ENCODE measurements at places on chromosomes 5 and 9.

GRCh38 chr5:120517607-120518252 is 53.6 kb downstream of the PRR16 start:
- DNase-seq, result no peak

GRCh38 chr5:57717555-57717954 is 234.9 kb upstream of the ACTBL2 start:
- DNase-seq, result no peak

DNA sequence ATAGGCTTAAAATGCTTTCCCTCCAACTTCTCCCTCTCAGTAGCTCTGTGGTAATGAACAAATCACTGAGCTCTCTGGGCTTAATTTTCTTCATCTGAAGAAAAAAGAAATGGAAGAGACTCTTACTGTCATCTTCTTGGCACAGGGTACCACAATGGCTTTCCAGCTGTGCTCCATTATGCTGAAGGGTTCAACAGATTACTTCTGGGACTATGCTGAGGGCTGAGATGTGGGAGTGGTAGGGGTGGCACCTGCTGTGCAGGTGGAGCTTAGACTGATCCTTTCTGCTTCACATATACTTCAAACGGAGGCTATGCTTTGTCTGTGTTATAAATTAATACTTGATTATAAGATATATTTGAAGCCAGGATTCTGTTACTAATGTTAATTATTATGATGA is 840.2 kb upstream of the C9orf72 start:
- DNase-seq, result no peak

DNA sequence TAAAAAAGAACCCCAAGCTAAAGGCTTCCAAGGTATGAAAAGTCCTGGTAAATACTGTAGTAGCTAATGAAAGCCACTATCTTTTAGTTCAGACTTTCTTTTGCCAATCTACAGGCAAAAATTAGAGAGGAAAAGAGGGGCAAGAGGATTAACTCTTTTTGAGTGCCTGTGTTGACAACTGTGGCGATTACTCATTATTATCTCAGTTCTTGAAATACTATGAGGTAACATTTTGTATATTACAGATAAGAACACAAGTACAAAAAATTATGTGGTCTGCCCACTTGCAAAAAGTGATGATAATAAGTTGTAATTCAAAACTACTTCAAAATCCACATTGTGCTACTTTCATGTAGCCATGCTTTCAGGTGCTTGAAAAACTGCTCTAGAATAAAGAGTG is 144.0 kb downstream of the DTWD2 start:
- no peak for DNase-seq
